ENCODE measurements at places on chromosomes 1 and 21.

GRCh38 chr1:107499139-107499744, 358.4 kb downstream of the NTNG1 start:
- peak; percentile 41 for DNase-seq

- DNase-seq = peak; percentile 83
Observed at GRCh38 chr1:229557913-229558414, 543 bp downstream of the ABCB10 start.

- no peak for DNase-seq
Observed at GRCh38 chr21:29299046-29299915, 559 bp downstream of the BACH1 start.

DNA sequence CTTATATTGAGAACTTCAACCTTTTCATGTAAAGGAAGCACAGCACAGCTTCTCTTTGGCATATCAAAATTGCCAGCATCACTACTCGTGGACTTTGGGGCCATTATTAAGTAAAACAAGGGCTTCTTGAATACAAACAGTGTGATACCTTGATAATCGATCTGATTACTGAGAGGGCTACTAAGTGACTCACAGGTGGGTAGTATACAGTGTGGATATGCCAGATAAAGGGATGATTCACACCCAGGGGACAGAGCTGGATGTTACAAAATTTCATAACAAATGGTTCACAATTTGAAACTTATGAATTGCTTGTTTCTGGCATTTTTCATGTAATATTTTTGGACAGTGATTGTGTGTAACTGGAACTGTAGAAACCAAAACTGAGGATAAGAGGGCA, 15.4 kb downstream of the HDAC1 start:
- no peak for DNase-seq

DNA sequence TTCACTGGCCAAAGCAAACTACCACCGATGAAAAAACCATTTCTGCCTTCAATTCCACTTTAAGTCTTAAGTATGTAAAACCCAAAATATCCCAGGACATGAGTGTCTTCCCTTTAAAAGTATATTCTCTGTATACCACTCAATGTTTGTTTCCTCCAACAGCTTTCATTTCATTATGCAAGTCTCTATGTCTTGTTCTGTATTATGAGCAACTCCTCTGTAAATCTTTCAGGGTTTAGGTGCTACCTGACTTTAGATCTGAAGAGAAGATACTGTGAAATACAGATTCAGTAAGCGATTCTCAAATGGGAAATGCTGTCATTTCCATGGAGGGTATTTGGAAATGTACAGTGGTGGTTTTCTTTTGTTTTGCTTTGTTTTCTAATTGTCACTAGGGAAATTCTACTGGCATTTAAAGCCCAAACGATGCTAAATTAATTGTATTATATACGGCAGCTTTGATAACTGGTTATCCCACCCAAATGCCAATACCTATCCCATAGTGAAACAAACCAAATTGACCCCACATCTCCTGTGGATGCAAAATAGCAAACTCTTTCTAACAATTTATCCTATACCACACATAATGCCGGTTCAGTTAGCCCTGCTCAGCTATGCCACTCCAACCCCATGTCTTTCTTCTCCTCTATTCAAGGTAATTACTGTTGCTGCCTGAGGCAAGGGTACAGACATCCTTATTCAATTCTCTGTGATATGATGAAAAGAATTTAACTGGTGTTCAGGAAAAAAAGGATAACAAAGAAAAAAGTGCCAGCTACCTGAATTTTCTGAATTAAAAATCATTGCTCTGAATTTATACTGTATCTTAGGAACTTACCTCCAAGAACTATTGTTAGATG, 182.8 kb downstream of the EIF4G3 start:
- no peak for DNase-seq

GRCh38 chr1:174003867-174004266, 18.3 kb downstream of the RC3H1 start:
- DNase-seq = no peak

DNA sequence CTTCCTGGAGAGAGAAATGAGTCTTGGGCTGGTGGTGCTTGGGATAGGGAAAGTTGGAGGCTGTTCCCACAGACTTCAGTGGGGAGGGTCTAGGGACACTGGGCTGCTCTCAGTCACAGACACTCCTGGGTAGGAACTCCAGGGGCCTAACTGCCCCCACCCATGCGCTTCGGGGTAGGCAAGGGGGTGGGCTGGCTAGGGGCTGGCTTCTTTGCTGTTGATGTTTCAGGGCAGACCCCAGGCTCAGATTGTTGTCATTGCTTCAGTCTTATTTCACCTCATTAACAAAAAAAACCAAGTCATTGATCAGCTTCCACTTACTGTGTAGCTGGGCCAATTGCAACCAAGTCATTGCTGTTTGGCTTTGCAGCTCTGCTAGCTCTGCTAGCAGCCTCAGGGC, 160.1 kb upstream of the CSF3R start:
- no peak for DNase-seq

DNA sequence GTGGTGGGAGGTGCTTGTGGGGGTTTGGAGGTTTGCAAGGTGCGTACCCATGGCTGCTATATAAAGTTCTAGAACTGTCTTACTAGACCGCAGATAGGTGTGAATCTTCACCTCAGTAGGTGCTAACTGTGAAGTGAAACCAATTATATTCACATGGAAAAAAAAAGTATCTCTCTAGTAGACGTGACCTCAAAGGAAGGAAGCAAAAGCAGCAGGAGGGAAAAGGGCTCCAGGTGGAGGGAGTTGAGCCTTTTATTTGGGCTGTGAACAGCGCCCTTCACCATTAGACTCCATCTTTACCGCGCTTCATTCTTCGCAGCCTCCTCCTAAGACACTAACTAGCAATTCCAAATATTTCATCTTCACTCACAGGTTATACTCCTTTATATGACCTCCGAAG, 129.8 kb downstream of the TBX19 start:
- no peak for DNase-seq

- no peak for DNase-seq
Observed at GRCh38 chr1:200438911-200439310, 29.1 kb upstream of the ZNF281 start.

DNA sequence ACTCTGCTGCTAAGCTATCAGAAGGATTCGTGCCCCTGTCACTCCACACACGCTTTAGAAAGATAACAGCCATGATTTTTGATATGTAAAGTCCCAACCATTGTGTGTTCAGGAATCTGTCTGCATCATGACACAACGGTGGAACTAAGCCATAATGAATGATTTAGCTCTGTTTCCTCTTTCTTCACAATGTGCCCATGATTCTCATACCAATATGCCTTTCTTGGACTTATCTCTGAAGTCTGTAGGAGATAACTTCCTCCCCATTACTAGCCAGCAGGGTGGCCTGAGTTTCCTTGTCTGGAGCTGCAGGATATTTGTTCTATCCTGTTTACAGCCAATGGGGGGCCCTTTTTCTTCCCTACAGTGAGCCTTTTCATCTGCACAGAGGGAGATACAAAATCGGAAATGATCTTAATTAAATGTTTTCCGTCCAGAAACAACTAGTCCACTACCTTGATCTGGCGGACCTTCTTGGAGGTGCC, 511.7 kb downstream of the USP25 start:
- DNase-seq = no peak

DNA sequence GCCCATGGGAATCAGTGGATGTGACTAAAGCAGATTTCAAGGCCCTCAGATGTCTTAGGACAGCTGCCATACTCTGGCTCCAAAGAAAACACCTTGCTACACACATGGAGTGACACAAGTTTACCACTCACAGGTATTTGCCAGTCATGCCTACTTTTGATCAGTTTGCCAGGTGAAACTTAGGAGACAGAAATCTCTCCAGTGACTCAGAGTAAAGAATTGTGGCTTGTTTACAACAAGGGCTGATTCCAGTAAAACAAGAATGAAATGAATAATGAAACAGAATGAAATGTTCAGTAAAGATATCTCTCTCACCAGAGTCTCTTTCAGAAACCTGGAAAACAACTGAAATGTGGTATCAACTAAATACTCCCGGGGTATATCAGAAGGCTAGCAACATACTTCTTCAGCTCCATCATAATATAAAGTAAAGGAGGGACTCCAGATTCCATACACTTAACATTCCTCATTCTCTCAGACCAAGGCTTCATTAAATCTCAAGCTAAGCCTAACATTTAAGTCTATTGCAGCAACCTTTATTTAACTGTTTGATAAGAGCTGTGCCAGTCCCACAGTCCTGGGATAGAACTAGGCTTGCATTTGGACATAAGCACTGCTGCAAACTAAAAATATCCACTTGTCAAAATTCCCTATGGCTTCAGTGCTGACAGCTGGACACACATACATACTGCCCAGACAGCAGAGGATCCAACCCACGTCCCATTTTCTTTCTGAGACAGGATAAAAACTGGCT, 143.3 kb downstream of the SIPA1L2 start:
- DNase-seq = no peak

GRCh38 chr1:8902765-8903164, 24.3 kb upstream of the ENO1 start:
- DNase-seq = no peak

DNA sequence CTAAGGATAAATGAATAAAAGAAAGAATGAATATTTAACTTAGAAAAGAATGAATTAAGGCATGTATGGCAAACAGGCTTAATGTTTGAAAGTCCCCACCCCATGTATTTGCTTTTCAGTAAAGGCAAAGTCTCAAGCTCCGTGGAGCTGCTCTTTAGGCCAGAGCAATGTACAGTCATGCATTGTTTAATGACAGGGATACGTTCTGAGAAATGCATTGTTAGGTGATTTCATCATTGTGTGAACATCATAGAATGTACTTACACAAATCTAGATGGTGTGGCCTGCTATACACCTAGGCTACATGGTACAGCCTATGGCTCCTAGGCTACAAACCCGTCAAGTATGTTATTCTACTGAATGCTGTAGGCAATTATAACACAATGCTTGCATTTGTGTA, 51.6 kb upstream of the SPATA6 start:
- DNase-seq = no peak

DNA sequence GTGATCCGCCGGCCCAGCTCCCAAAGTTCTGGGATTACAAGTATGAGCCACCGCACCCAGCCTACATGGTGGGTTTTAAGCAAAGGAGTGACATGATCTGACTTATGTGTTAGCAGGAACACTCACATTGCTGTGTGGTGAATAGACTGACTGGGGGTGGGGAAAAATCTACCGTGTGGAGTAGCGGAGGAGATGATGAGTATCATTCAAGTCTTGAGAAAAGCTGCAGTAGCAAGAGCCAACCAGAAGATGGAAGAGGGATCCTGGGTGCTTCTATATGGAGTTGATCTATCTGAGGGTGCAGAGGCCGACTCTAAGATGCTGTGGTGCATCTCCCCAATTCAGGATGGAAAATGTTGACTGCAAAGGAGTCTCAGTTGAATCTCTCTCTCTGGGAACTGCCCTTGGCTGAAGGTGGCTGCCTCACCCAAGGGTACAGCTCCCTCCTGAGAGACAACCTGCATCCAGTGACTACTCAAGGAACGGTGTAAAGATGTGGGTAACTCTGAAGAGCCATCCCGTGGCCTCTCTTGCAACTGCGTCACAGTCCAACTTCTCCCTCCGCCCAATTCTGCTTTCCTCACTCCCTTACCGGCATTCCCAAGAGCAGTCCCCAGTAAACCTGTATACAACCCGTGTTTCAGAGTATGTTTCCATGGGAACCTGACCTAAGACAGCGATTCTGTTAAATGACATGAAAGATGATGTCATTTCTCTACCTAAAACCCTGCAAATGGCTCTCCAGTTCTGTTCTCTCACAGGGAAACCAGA, 7.4 kb upstream of the B3GALNT2 start:
- DNase-seq = no peak

DNA sequence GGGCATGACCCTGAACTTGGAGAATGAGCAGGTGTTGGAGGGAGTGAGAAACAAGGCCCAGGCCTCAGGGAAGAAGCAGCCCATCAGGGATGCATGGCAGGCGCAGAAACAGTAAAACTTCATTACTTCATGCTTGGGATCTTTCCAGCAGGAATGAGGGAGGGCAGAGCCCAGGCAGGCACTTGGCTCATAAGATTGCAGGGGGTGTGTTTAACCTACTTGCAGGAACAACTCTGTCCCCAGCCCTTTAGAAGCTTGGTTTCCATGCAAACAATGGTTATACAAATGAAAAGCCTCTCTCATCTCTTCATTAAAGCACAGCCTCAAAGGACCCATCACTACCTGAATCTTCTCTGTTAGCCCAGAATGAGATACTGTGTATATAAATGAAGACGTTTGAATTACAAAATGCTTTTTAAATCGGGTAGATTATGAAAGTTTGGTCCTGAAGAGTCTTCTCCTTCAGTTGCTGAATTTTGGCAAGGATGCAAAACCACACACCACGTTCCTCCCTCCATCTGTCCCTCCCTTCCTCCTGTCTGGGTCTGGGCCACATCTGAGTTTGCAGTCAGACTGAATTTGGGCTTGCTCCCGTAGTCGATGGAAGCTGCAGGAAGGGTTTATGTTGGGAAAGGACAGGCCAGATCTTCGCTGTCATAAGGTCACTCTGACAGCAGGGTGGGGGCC, 154.4 kb upstream of the KLHDC7A start:
- DNase-seq = no peak

- no peak for DNase-seq
Observed at GRCh38 chr1:110675060-110675791, 486 bp upstream of the KCNA3 start.

- no peak for DNase-seq
Observed at GRCh38 chr1:59738152-59738551, 76.6 kb upstream of the HOOK1 start.

GRCh38 chr1:16294219-16295212, 57.5 kb upstream of the CPLANE2 start:
- DNase-seq = no peak

DNA sequence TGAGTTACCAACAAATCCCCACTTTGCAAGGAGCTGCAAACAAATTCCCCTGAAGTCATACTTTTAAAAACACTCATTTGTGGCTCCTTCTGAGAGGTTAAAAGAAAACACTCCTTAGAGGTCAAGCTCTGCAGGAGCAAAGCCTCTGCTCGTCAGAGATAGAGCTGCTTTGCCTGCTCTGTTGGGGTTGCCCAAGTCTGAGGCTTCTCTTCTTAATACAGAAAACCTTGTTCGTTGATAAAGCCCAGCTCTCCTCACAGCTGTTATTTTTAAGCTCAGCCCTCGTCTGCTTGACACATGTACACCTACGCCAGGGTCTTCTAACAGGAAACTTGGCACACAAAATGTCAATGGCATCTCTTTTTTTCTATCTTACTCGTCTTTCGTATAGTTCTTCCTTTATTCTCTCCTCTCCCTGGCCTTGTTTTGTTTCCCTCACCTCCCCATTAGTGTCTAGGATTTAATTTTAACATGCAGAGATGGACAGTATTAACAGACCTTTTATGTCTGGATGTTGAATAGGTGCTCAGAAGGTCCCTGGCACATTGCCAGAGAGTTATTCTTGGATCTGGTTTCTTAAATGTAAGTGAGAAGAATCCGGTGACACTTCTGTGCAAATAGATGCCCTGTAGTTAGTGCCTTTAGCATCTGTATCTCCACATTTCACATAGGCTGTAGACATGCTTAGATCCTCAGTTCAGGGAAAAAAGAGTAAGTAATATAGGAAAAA, 86.0 kb downstream of the LRRC53 start:
- DNase-seq = no peak
